ENCODE measurements at places on chromosomes 13 and 19. TPM values are rescaled to one million over a fixed set of nuclear protein-coding genes. Genes with fewer than 3 reads are reported as not detected.

CLEC17A gene
- not detected for total RNA-seq

FUT1 gene
- 5.5 TPM for total RNA-seq

GJB6 gene
- not detected for total RNA-seq

SIX5 gene
- total RNA-seq, result 6.4 TPM

APOC4 gene
- total RNA-seq, result not detected

OR7A5 gene
- not detected for total RNA-seq

LRRC4B gene
- 0.07 TPM for total RNA-seq

PRSS57 gene
- not detected for total RNA-seq

ZNF471 gene
- 2.1 TPM for total RNA-seq

JUNB gene
- 36.0 TPM for total RNA-seq

B3GNT3 gene
- not detected for total RNA-seq

REEP6 gene
- total RNA-seq, result 0.57 TPM

OR7C1 gene
- not detected for total RNA-seq

CEACAM4 gene
- total RNA-seq, result not detected

GAPDHS gene
- total RNA-seq, result not detected

ALKBH7 gene
- total RNA-seq, result 27.5 TPM

ARHGEF18 gene
- 33.3 TPM for total RNA-seq

IL12RB1 gene
- not detected for total RNA-seq

ZNF573 gene
- 9.7 TPM for total RNA-seq

IRF2BP1 gene
- total RNA-seq, result 22.4 TPM

DIRAS1 gene
- 0.14 TPM for total RNA-seq

RASIP1 gene
- total RNA-seq, result 82.9 TPM

RFPL4A gene
- total RNA-seq, result not detected
